NCI-H748 treated with DMSO at 0.1 percent for 48 hours (cell line): ENCODE measurements at places on chromosomes 6 and 20.
A peak's percentile ranks its signal among the peaks of the same experiment; 100 is the strongest.

DNA sequence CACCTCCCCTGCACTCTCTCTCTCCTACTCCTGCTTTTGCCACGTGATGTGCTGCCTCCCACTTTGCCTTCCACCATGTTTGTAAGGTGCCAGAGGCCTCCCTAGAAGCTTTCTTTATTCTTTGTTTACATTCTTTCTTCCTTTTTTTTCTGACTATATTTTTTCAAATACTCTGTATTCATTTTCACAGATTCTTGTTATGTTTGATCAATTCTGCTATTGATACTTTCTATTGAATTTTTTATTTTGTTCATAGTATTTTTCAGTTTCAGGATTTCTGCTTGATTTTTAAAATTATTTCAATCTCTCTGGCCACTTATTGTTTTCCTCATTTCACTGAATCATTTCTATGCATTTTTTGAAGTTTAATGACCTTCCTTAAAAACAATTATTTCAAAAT lies 801.8 kb downstream of the GRIK2 start:
- no peak for DNase-seq

- no peak for DNase-seq
These were observed 3.8 kb downstream of the ACTR5 start for GRCh38 chr20:38752029-38752428.

DNA sequence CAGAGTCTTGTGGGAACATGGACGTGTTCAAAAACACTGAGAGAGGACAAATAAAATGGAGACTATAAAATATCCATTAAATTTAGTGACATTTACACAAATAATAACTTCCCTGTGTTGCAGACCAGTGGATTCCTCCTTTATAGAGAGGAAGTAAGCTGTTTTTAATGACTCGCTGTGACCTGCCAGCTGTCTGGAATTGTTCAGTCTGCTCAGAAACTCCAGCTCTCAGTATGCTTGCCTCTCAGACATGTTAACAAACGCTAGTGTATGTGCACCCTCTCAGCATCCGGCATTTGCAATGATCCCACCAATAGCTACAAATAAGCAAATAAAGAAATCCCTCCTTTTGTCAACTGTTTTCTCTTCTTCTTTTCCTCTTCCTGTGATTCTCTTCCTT lies 158.0 kb upstream of the TCF21 start:
- no peak for DNase-seq

DNA sequence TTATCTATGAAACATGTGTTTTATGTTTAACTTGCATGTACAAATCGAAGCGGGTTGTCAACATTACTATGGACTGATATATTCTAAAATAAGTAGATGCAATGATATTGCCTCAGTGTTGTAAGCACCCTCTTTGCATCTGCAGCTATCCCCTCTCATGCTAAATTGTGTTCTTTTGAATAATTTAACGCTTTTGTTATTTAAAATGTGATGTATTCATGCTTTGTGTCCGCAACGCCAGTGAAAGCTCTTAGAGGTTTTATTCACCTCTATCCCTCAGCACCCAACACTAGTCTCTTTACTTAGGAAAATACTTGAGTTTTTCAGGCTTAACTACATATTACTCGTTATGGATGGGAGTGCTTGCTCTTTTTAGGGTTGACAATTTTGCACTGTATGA lies 173.7 kb upstream of the ID4 start:
- no peak for DNase-seq

DNA sequence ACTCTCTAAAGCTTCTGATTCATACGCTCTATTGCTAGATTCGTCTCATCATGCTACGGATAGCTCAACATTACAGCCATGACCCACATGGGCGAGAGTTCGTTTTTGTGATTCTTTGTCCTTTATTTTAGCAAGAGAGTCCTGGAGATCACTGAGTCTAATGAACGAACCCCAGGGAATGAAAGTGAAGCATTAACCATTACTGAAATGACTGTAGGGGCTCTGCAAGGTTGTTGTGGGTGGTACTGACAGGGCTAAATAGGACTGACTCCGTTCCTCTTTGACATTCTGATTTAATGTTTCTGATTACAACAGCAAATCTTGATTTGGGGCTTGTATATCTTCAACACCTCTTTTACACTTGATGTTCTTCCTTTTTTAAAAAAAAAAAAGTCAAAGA lies 13.7 kb upstream of the RTF2 start:
- no peak for DNase-seq

DNA sequence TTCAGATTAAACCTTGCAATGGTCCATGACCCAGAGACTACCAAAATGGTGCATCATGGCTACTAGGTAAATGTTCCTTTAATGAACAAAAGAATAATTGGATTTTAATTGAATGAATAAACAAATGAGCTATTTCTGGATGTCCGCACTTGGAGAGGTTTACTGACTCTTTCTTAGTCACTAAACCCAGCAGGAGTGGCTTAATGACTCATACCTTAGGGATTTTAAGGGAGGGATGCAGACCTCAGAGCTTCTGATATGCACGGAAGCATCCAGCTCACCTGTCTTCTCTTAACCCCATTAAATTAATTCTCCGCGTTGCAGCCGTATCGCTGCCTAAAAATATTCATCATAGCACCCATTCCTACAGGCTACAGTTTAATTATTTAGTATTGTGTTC lies 970.0 kb upstream of the SLC35B3 start:
- peak; percentile 83 for DNase-seq

DNA sequence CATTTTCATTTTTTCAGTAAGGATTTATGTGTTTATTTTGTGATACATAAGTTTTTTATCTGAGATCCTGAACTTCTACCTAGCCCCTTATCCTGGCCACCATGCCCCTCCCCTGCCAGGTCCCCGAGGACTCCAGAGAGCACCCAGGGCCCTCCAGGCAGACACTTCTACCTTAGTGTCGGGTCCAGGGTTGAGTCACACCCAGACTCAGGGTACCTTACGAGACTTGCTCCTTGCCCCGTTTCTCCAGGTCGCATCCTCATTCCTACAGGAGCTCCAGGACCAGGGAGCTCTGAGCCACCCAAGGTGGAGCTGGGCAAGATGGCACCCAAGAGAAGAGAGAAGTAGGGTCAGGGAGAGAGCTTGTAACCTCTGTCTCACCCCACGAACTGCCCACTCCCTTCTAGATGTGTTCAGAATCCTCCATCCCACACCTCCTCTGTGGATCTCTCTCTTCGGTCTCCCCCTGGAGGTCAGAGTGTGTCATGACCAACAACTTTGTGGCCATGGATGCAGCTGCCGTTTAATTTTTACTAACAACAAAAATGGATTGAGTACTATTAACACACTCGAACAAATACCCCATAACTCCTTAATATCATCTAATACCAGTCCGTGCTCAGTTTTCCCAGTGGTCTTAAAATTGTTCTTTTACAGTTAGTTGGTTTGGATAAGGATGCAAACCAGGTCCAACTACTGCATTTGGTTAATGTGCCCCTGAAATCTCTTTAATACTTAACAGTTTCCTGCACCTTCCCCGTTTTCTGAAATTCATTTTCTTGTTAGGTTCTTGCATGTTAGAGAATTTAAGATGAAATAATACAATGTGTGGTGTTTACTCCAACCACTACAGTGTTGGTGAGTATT lies 130.6 kb upstream of the INSM1 start:
- peak; percentile 84 for DNase-seq

DNA sequence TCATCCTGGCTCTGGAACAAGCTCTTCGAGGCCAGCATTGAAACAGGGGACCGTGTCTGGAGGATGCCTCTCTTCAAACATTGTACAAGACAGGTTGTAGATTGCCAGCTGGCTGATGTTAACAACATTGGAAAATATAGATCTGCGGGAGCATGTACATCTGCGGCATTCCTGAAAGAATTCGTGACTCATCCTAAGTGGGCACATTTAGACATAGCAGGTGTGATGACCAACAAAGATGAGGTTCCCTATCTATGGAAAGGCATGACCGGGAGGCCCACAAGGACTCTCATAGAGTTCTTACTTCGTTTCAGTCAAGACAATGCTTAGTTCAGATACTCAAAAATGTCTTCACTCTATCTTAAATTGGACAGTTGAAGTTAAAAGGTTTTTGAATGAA lies 3.6 kb upstream of the CDKN1A start:
- DNase-seq = no peak

GRCh38 chr6:70819646-70820045 lies 137.2 kb downstream of the B3GAT2 start:
- DNase-seq = no peak

- no peak for DNase-seq
These were observed 245.7 kb downstream of the RNF144B start for GRCh38 chr6:18632670-18633410.

DNA sequence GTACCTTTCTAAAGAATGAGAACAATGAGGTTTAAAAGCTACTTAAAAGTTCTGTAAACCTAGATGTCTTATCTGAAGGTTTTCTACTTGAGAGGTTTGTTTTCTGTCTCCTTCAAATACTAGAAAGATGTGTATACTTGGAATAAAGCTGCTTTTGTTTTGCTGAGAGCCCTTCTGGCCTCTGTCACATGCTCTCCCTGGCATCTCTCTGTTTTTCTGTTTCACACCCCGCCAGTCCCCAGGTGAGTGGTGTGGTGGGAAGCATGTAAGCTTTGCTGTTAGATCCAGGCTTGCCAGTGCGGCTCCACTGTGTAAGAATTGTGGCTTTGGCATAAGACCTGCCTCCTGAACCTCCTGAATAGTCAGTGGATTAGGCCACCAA lies 56.8 kb downstream of the SNX9 start:
- DNase-seq = no peak
